ENCODE measurements at places on chromosomes 7 and 10.

- DNase-seq = peak; percentile 21
Measured at GRCh38 chr10:131786756-131787605, 113.8 kb upstream of the PPP2R2D start.

DNA sequence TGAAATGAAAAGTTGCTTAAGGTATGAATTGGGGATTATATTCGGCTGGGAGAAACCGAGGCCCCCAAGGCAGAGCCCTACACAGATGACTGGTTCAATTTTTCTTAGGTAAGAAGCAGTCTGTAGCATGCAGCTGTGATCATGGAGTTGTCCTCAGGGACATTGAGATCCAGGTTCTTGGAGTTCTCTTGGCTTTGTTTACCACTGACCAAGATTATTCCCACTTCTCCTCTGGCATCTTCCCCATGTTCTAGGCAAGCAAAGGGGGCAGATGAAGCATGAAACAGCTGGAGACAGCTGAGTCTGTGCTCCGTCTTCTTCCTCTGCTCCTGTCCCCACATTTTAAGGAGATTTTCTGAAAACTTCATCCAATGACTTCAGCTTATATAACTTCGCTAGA is 129.5 kb upstream of the BMPER start:
- no peak for DNase-seq

DNA sequence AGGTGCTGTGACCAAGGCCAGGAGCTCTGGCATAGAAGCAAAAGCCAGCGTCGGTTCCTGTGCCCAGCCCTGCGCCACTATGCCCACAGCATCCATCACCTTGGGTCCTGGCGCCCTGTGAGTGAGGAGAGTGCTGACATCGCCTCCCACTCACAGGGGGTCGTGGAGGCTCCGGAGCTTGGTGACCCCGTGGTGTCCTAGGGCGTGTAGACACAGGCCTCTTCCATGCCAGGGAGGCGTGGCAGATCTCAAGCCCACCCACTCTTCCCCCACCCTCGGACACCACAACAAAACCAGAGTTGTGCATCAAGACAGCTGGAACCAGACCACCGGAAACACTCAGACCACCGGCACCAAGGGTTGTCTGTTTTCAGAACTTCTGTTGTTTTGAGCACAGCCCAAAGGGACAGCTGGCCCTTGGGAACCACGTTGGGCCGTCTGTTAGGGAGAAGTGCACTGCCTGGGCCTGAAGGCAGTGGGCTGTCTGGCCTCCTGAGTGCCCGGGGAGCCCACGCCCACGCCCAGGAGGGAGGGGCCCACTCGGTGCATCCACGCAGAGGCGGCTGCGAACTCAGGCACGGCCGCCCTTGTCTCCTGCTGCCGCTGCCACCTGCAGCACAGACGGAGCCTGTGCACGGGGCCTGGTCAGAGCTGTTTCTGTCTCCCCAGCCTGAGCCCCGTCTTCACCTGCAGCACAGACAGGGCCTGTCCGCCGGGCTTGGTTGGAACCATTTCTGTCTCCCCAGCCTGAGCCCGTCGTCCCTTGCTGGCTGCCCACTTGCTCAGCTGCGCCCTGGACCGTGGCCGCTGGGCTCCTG is 106.3 kb downstream of the INPP5A start:
- peak; percentile 39 for DNase-seq

DNA sequence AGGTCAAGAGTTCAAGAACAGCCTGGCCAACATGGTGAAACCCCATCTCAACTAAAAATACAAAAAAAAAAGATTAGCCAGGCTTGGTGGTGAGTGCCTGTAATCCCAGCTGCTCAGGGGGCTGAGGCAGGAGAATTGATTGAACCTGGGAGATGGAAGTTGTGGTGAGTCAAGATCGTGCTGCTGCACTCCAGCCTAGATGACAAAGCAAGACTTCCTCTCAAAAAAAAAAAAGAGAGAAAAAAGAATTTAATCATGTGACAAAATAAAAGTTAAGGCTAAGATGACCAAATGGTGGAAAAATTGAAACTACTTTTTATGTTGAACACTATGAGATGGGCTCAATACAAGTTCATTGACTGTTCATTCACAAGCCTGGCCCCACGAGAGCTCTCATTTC is 141.1 kb upstream of the WDR11 start:
- DNase-seq = no peak

DNA sequence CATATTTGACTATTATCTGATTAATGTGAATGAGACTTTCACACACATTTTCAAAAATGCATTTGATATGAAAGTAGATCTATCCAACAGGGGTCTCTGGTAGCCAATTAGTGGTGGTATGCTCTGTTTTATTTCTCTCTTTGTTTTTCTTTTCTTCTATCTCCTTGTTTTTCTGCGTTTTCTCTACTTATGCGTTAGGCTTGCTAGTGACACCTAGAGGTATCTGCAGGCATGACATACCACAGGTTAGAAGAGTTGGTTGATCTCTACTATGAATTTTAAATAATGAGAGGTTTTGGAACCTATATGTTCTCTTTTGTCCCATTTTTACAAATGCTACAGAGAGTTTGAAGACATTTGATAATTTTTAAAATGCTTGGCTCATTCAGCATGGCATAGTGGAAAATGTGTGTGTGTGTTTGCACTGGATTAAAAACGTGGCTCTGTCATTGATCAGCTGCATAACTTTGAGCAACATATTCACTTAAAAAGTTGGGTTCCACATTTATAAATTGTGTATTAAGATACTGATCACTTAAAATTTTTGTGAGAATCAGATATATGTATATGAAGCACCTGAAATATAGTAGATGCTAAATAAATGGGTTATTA is 28.1 kb upstream of the PLXDC2 start:
- no peak for DNase-seq

GRCh38 chr10:21497177-21497807 is 28.2 kb downstream of the SKIDA1 start:
- DNase-seq = peak; percentile 96

DNA sequence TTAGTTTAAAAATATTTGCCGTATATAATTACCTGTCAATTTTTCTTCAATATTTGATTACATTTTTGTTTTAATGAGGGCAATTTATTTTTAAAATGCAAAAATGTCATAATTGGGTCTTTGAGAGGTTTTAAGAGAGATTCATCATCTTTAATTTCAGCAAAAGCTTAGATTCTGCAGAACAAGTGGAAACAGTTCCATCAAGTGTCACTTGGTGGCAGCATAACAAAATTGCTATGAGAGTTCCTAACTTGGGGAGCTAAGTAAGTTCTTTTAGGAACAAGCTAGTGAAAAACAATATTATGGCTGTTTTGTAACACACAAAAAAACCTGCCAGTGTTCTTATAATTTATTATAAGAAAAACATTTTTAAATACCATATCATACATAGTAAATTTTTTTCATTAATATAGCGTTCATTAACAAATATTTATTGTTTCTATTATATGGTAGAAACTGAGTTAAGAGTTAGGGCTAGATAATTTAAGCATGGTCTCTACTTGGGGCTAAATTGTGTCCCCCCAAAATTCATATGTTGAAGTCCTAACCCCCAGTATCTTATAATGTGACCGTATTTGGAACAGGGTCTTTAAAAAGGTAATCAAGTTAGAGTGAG is 155.2 kb downstream of the MAGI2 start:
- no peak for DNase-seq

GRCh38 chr10:110305767-110306451 is 1.2 kb upstream of the SMNDC1 start:
- DNase-seq = peak; percentile 54

DNA sequence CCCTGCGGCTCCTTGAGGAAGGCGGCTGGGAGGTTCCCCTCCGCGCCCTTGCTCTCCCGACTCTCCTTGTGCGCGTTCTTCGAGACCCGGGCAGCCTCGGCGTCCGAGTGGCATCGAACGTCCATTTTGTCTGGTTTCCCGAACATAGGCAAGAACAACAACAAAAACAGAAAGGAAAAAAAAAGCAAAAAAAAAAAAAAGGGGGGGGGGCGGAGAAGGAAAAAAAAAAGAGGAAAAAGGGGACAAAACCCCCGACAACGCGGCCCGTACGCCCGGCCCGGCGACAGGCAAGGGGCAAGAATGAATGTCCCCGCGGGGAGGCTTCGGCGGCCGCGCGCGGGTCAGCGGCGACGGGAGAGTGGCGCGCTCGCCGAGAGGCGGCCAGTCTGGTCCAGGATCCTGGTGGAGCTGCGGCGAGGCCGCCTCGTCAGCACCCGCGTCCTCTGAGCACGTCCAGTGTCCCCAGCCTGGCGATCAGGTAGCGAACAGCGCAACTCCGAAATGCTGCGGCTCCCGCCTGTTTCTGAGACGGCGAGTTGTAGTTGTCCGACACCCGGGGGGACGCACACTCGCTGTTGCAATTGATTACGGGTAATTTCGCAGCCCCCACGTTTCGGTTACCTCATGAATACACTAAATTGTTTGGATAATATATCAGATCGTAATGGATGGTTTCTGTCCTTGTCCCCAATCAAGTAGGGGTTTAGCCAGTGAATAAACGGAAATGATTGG is at the start of gene VAX1:
TSS of gene VAX1 (minus strand) at position 360 of the 732 bp plus-strand sequence. CDS start at position 146, 214 bp downstream.
- DNase-seq = no peak

DNA sequence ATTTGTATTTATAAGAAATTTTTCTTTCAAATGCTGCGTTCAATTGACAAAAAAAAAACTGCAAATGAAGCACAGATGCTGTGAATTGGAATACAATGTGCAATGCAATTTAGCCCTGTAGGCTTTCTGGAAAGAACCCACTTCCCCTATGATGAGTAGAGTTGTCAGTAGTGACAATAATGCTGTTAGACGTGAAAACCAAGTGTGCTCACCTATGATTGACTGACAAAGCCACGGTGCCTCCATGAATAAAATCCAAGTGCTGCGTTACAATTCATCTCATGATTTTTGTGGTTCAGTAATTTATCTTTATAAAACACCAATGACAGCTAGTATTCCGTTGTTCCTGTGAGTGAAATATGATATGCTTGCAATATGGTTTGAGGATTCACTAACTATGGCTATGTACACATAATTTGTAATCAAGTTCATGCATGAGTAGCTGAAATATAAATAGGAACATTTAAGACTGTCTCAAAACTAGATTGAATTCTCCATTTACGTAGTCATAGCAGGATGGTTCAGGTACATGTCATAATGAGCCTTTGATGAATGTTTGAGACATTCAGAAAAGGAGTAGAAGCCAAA is 1160.3 kb downstream of the CNTNAP2 start:
- no peak for DNase-seq

DNA sequence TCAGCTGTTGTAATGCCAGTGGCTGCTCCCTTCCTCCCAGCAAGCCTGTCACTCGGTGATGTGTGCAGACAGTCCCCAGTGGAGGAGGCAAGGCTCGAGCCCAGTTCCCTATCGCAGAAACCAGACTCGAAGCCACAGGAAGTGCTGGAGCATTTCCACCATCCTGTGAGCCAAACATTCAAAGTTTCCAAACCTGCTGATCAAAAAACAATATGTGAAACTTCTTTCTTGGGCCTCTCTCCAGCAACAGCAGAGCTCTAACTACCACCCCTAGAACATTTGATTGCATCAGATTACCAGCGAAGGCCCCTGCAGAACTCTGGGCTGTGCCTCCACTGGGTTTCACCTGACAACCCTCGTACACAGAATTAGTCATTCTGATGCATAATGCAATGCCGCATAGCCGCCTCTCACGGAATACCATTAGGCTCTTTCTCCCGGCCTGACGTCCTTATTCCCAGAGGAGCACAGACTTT is 94.0 kb downstream of the ELMO1 start:
- DNase-seq = no peak

GRCh38 chr10:133159950-133160825 is at the start of gene KNDC1:
Gene KNDC1, plus strand, starts transcription at chr10:133160219. Its CDS starts 249 bp downstream, at chr10:133160468.
- peak; percentile 49 for DNase-seq

DNA sequence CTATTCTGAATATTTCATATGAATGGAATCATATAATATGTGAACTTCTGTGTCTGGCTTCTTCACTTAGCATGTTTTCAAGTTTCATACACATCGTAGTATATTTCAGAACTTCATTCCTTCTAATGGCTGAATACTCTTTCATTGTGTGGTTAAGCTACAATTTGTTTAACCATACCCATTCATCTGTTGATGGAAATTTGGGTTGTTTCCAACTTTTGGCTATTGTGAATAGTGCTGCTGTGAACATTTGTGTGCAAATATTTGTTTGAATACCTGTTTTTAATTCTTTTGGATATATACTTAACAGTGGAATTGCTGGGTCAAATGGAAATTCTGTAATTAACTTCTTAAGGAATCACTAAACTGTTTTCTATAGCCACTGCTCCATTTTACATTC is 86.0 kb upstream of the MDFIC start:
- no peak for DNase-seq

GRCh38 chr10:45453639-45454255 is 79.7 kb downstream of the ALOX5 start:
- no peak for DNase-seq

GRCh38 chr10:63421591-63421990 is 44.2 kb downstream of the JMJD1C start:
- DNase-seq = no peak

DNA sequence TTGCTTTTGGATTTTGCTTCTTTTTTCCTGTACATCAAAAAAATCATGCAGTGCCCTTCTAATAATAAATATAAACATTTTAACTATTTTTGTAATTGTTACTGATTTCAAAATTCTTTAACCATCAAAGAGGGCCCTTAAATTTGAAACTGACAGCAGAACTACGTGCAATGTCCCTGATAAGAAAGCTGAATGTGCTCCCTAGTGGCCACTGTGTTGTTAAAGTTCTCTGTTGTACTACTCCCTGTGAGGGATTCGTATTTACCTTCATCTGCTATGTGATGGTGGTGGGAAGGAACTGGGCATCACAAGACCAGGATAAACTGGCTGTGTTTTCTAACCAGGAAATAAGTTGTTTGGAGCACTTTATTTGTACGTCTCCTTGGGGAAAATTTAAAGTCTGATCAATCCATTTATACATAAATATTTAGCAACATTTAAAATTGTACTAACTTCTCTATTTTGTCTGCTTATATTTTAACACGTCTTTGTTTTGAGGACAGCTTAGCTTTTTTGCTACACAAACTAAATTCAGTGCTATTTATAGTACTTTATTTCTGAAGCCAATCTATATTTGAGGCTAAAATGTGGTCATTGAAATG is 322.4 kb downstream of the HGF start:
- DNase-seq = no peak

DNA sequence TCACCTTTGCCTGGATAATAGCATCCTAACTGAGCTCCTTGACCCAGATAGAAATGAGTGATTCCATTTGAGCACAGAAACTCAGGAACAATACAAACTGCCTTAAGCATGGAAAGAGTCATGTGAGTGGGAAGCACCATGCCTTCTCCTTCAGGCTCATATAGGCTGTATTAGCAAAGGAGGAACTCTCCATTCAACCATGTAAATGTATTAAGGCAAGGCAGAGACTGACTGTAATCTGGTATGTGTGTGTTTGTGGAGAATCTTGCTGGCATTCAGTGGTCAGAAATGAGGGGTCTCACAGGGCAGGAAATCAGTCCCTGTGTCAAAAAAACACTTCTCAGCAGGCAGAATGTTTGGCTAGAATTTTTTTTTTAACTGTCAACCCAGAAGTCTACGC is 40.2 kb downstream of the COA1 start:
- no peak for DNase-seq

GRCh38 chr7:774161-775109 is 47.4 kb upstream of the PRKAR1B start:
- DNase-seq = peak; percentile 50

All from breast epithelium (tissue), 4 donors.